ENCODE measurements at places on chromosomes 7 and 10. TPM values are rescaled to one million over a fixed set of nuclear protein-coding genes. Genes with fewer than 3 reads are reported as not detected.
A peak's percentile ranks its signal among the peaks of the same experiment; 100 is the strongest.

GRCh38 chr10:2893158-2893845 is 174.0 kb upstream of the PFKP start:
- no peak for DNase-seq

DNA sequence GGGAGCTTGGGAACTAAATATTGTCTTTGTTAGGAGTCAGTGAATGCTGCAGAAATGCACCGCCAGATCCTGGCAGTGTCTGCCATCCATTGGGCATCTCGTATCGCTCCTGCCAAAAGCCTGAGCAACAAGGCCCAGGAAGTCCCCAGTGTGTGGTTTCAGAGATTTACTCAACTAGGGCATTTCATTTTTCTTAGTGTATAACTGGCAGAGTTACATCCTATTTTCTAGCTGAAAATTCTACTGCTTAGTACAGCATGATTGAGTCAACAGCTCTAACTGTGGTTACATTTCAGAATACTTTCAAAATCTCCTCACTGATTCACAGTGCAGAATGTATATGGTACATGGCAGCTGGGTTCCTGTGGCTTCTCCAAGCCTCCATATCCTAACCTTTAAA is 95.8 kb upstream of the CREB5 start:
- DNase-seq = peak; percentile 57

The ATP6V0E2 gene
- polyA plus RNA-seq = 3.0 TPM

The AFAP1L2 gene
- polyA plus RNA-seq = 40.4 TPM

The NXPH1 gene
- not detected for polyA plus RNA-seq

The TRIL gene
- 0.01 TPM for polyA plus RNA-seq

DNA sequence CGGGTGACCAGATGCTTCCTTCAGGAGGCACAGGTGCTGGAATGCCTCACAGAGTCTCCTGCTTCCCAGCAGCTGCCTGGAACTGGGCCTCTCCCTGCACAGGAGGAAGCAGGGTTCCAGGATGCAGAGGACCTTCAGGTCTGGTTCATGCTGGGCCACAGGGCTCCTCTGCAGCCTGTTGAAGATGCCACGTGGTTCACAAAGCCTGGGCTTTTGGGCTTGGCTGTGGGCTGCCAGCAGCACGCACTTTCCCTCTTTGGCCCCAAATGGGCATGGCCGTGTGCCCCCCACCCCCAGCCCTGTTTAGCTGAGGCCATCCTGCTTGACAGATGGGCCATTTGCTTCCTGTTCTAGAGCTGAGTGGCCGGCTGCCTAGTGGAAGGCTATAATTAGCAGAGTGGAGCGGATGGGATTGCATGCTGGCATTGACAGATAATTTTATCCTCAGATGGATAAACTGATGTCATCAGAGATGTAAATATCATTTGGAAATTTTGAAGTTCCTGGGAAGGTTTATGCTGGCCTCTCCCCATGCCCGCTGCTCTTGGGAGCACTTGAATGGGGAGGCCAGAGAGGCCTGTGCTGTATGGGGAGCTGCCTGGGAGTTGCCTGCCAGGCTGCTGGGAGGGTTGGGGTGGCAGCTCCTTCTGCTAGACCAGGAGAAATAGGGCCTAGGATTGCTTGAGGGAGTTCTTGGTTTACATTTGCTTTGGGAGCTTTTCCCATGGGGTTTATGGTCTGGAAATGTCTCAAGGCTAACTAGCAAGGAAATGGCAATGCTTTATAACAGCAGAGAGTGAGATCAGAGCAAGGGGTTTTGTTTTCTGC is 28.2 kb downstream of the TSPAN15 start:
- DNase-seq = no peak

- peak; percentile 48 for DNase-seq
These were observed 5.0 kb upstream of the CALML5 start for GRCh38 chr10:5504146-5505072.

DNA sequence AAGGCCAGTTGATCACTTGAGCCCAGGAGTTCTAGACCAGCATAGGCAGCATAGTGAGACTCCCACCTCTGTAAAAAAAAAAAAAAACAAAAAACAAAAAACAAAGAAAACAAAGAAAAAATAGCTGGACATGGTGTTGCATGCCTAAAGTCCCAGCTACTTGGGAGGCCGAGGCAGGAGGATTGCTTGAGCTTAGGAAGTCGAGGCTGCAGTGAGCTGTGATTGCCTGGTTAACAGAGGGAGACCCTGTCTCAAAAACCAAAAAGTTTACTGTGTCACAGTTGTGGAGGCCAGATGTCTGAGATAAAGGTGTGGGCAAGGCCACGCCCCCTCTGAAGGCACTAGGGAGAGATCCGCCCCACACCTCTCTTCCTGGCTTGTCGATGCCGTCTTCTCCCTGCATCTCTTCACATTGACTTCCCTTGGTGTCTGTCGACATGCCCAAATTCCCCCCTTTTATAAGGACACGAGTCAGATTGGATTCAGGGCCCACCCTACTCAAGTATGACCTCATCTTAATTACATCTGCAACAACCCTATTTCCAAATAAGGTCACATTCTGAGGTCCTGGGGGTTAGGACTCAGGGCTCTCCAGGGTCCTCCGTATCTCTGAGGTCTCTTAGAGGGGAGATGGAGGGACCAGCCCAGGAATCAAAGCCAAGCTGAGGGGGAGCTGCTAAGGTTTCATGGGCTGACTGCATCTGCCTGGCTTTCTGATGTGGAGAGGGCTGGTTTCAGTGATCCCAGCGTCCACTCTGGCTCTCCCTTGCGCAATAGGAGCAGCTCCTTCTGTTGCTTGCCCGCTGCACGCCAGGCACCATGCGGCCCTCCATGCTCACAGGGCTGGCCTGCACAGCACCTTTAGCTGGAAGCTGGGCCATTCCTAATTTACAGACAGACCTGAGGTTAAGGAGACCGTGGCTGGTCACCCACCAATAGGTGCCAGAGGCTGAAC is 23.1 kb downstream of the AGAP3 start:
- no peak for DNase-seq

DNA sequence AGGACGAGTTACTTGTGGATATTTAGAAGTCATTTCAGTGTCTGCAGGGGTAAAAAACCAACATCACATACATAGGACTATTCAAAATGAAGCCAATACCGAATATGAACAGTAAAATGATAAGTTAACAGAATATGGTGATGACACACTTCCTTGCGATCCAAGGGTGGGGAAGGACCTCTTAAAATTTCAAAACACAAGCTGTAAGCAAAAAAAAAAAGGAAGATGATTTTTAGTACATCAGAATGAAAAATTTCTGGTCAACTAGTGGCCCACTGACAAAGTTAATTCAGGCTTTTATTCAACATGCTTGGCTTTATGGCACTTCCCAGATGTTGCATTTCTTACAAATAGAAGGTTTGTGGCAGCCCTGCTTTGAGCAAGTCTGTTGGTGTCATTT is 19.0 kb upstream of the GALNTL5 start:
- DNase-seq = no peak
